ENCODE measurements at places on chromosomes 1 and 21.

GRCh38 chr1:170808216-170808885 lies 127.0 kb upstream of the MROH9 start:
- DNase-seq: no peak

GRCh38 chr1:104593413-104594187 lies 843.9 kb downstream of the AMY1C start:
- no peak for DNase-seq

- no peak for DNase-seq
Measured at GRCh38 chr1:232390590-232390989, 239.3 kb downstream of the SIPA1L2 start.

DNA sequence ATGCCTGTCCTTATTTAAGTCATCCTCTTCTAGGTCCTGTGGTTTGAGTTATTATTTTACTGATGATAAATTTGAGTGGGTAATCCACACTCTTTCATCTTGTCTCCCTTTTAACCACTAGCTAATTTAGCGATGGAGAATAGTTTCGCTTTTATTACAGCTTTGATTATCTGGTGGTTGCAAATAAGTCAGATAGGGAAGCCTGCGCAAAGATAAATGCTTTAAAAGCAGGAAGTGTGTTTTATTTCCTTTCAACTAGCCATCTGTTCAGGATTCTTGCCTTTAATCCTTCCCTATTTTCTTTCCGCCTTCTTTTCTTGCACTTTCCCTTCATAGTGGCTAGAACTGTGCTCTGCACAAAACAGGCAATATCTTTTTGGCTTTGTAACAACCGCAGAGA lies 129.0 kb downstream of the TGFB2 start:
- DNase-seq: no peak

DNA sequence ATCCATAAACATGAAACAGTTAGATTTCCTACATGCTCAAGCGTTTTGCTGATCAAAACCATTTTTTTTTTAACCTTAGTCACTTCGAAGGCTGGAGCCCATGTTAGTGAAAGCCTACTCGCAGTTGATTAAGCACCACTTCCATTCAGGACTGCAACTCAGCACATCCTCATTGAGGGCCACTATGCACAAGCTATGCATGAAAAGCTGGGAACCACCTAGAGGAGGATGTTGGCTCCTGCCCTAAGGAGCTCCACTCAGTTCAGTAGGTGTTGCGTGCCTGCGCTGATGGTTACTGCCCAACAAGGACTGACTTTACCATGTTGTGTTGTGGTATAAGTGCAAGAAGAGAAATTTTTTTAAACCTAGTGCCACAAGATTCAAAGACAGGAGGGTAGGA lies 181.4 kb upstream of the L1TD1 start:
- DNase-seq: no peak

DNA sequence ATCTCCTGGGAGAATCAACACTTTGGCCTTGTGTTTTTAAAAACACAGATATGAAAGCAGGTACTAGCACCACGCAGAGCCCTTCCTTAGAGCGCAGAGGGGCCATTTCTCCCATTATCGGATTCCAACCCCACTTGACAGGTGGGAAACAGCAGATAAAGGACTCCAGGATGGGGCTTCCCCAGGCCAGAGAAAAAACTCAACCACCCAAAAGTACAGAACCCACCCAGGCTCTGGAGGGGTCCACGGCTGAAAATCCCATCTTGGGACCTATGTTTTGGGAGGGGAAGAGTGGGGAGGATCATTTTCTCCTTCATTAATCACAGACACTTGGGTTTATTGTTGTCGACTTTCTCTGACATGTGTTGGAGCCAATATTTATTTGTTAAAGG lies 27.1 kb upstream of the COL18A1 start:
- no peak for DNase-seq

- DNase-seq: no peak
Measured at GRCh38 chr1:87953121-87953520, 624.4 kb downstream of the LMO4 start.

- DNase-seq: no peak
Measured at GRCh38 chr1:27570784-27571183, 33.2 kb downstream of the AHDC1 start.

GRCh38 chr1:220982686-220983085 lies 103.4 kb downstream of the HLX start:
- no peak for DNase-seq

DNA sequence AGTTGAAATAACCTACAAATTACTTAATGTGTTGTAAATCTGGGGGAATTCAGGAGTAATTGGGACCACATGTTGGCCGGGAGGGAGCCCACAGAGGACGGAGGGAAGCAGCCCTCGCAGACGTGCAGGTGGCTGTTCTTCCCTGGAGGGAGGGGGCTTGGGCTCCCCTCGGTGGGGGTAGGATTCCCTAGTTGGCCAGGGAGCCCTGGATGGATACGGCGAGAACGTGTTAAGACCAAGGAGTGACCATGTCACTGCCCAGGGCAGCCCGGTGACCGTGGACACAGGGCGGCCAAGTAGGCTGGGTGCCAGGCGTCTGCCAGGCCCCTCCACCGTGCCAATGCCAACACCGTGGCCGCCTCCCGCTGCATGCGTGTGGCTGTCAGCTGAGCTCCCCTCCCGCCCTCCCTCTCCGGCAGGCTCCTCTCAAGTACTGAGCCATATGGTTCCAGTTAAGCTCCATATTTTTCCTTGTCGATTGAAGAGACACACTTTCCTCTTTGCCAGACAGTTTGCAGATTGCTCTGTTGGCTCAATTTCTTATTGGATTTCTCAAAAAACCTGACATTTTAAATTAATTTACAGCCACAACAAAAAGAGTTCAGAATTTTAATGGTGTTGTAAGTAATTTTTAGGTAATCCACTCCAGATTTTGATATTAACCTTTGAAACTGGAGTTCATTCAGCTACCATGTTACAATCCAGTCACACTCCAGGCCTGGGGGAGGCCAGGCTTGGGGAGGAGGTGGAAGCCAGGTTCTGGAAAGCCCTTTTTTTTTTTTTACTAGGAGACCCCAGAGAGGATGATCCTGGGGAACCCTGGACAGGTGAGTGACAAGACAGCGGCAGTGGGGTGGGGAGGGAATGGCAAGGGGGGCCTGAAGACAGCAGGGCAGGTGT lies 71.2 kb downstream of the CASZ1 start:
- no peak for DNase-seq

GRCh38 chr1:150072959-150073358 lies 5.4 kb downstream of the VPS45 start:
- no peak for DNase-seq

DNA sequence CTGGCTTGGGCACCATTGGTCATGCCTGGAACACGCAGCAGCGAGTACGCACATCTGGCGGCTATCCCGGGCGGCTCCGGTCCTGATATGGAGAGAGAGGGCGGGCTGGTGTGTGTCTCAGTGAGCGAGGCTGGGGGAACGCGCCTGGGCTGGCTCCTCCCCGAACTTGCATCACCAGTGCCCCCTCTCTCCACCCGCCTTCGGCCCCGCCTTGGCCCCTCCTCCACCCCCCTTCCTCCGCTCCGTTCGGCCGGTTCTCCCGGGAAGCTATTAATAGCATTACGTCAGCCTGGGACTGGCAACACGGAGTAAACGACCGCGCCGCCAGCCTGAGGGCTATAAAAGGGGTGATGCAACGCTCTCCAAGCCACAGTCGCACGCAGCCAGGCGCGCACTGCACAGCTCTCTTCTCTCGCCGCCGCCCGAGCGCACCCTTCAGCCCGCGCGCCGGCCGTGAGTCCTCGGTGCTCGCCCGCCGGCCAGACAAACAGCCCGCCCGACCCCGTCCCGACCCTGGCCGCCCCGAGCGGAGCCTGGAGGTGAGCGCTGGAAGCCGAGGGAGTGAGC lies at the start of gene ATF3:
ATF3 (plus strand) TSS at position 370 of the 567 bp plus-strand sequence. CDS start 6,261 bp downstream, outside the sequence.
- DNase-seq: peak; percentile 90

GRCh38 chr1:70134148-70134547 lies 71.2 kb downstream of the LRRC40 start:
- DNase-seq: no peak

GRCh38 chr21:36948686-36949085 lies 17.8 kb downstream of the HLCS start:
- no peak for DNase-seq

GRCh38 chr1:77725706-77726105 lies 33.9 kb downstream of the USP33 start:
- DNase-seq: no peak

DNA sequence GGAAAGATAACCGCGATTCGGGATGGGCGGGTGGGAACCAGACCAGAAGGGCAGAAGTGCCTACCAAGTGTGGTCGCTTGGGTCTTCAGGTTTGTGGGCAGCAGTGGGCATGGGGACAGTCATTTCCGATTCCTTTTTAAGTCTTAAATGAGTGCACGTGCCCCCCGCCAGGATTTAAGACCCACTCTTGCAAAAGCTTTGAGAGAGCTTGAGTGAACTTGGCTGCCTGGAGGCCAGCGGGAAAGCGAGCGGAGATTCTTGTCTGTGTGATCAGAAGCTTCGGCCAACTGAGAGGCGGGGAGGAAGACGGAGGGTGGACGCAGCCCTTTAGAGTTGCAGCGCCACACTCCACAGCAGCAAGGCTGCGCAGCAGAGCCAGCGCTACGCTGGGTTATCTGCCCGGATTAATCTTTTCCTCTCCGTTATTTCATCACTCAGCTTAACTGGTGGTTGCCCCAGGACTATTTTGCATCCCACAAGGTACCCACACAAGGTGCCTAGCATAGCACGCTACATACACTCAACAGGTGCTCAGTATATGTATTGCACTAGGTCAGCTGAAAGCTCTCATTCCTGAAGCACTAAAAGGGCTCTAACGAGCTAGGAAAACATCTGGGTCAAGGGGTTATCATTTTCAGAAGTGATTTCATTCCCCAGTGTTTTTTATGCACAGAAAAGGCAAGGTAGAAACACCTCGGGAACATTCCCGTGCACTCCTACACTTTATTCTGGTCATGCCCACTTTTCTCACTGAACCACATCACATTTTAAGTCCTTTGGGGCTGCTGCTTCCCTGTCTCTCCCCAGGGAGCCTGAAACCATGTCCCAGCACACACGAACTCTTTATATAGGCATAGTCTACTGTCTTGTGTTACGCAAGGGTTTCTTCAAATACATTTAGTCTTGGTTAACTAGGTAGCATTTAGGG lies 1.5 kb upstream of the BATF3 start:
- DNase-seq: peak; percentile 39

DNA sequence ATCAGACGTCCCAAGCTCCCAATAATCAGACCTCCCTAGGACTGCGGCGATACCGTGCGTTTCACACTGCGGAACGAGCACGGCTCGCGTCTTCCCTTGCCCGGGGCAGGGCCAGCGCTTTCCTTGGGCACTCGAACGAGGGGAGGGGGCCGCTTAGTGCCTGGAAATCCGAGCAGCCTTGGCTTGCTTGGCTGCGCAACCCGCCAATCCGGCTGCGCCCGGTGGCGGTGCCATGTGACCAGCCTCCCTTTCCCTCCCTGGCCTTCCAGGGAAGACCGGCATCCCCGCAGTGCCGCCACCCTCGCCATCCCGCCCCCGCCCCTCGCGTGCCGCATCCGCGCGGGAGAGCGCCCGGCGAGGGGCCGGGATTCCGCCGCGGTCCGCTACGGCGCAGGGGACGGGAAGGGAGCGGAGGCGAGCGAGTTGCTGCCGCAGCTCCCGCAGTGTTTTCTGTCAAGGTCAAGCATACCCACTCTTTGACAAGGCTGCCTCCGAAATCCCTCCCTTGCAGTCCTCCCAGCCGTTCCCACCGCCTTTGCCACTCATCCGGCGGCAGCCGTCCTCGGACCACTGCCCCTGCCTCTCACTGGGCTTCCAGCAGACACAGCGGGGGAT lies 8.3 kb upstream of the RNF19B start:
- no peak for DNase-seq

GRCh38 chr1:19938472-19938871 lies 15.1 kb upstream of the PLA2G2E start:
- DNase-seq: no peak

DNA sequence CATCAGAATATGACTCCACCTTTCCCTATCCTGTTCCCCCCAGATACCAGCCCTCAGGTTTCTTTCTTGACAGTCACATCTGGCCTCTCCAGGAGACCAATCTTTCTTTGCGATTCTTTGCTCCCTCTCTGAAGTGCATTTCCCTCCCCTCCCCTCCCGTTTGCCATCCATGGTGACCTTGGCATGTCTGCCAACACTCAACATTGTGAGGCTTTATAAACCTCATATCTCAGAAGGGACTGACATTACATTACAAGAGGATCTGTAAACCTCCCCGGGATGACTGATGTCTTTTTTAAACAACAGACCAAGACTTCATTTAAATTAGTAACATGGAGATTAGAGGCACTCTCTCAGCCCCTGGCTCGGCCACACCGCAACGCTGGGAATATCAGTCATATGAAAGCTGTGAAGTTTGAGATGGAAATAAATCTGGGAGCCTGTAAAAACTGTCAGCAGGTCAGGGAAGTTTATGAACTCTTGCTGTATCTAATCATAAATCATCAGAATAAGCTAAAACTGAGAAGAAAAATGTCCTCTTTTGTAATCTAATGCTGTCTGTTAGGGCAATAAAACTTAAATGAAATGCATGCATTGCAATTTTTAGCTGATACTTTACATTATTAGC lies 401.7 kb upstream of the PROX1 start:
- no peak for DNase-seq

DNA sequence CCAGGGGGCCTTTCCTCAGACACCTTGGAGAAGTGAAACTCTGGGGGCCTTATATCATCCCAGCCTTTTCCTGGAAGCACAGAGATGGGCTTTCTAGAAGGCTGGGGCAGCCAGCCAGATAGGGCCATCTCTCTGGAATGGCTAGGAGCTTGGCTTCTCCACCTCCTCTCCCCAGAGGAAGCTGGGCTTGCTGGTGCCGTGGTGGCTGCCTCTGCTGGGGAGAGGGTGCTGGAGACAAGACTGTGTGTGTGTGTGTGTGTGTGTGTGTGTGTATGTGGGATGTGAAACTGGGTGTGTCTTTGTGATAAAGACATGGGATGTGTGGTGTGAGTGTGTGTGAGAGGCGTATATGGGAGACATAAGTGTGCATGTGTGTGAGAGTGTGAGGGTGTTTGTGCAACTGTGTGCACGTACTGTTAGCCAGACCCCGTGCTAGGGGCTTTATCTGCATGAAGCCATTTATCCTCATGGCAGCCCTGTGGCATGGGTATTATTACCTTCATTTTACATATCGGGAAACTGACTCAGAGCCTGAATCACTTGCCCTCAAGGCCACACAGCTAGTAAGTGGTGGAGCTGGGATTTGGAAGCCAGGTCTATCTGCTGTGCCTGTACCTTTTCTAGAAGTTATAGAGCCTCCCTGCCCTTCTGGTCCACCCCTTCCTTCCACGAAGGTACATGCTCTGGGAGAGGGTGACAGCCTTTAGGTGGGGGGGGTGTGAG lies 44.2 kb downstream of the PTPRU start:
- DNase-seq: no peak

DNA sequence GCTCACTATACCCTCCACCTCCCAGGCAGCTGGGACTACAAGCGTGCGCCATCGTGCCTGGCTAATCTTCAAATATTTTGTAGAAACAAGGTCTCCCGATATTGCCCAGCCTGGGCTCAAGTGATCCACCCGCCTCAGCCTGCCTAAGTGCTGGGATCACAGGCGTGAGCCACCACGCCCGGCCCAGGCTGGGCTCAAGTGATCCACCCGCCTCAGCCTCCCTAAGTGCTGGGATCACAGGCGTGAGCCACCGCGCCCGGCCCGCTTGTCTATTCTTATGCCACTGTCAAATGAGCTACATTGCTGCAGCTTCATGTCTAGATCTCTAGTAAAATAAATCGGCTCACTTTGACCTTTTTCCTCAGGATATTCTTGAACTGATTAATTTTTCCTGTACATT lies 107.7 kb upstream of the COL6A1 start:
- no peak for DNase-seq

All from stimulated activated CD8-positive, alpha-beta memory T cell treated with anti-CD3 and anti-CD28 coated beads, Interleukin-7, amount 100 ng/mL, for 4 hours (primary cell).